B cell (primary cell): ENCODE measurements at places on chromosomes 2 and 18. TPM values are rescaled to one million over a fixed set of nuclear protein-coding genes. Genes with fewer than 3 reads are reported as not detected.

- DNase-seq, result no peak
Observed at GRCh38 chr2:159096901-159097300, 128.5 kb downstream of the TANC1 start.

DNA sequence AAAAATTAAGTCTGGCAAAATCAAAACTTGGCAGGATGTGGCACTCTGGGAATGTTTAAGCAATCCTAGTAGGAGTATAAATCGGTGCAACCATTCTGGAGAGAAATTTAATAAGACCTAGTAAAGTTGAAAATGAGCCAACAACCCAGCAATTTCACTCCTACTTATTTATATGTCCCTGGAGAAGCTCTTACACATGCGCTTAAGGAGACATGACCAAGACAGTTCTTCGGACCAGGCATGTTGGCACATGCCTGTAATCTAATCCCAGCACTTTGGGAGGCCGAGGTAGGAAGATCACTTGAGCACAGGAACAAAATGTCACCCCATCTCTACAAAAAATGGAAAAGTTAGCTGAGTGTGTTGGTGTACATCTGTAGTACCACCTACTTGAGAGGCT lies 374.6 kb upstream of the LYPD1 start:
- no peak for DNase-seq

- DNase-seq, result no peak
Observed at GRCh38 chr2:9145752-9146430, 60.7 kb upstream of the ASAP2 start.

GRCh38 chr18:69399253-69399652 lies 1.4 kb upstream of the DOK6 start:
- DNase-seq, result no peak

ADRA2B gene
- polyA plus RNA-seq, result 0.46 and 1.4 TPM in 2 replicates

DNA sequence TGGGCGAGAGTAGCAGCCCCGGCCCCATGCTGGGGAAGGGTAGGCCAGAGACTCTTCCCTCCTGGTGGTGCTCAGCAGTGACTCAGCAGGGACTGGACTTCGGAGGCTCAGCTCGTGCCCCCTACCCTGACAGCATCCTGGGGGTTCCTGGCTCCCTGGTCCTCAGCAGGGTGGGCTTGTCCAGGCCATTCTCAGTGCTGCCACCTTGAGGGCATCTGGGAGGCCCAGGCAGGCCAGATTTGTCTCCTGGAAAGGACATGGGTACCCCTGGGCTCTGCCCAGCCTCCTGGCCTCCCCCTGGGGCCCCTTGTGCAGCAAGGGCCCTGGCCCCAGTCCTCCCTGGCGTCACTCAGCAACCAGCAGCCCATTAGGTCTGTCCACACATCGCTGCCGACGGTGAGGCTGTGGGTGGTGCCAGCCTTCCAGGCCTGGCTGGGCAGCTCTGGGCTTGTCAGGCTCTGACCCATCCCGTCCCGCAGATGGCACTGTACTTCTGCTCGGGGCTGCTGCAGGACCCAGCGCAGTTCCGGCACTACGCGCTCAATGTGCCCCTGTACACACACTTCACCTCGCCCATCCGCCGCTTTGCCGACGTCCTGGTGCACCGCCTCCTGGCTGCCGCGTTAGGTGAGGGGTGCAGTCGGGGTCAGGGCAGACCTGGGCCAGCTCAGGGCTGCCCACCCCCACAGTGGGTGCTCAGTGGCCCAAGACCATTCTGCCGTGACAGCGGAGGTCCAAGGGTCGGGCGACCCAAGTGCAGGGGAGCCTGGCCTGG lies 45.0 kb upstream of the ALPP start:
- no peak for DNase-seq

DNA sequence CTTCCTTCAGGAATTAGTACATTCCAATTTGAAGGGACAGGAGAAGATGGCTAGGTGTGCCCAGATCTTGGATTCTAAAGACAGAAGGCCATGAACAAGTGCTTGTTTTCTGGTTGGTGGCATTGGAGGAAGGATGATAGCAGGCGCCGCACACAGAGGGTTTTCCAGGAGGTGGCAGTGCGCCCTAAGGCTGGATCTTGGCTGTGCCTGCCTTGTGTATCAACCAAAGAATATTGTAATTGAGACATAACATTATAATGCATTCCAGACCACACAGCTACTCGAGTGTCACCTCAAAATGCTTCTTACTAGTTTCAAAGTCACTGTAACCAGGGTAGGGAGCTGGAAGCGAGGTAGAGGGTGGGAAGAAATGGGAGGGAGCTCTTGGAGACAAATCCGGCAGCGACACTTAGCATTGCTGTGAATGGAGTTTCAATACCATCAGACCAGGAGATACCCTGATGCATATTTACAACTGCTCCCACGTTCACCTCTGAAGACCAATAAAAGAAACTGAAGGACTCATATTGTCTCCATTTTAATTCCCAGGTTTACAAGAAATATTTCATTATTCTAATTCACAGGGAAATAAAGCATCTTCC lies 42.5 kb downstream of the CPO start:
- peak; percentile 59 for DNase-seq

GRCh38 chr2:161147856-161148255 lies 12.4 kb upstream of the TANK start:
- no peak for DNase-seq

GALNT5 gene
- polyA plus RNA-seq, result not detected in 2 replicates

GRCh38 chr2:46977899-46978298 lies 62.3 kb upstream of the MCFD2 start:
- peak; percentile 74 for DNase-seq

IL1R2 gene
- not detected in 2 replicates for polyA plus RNA-seq

BOK gene
- polyA plus RNA-seq, result 0.12 and 0.22 TPM in 2 replicates

CCDC195 gene
- polyA plus RNA-seq, result not detected in 2 replicates

GRCh38 chr2:61266632-61267505 lies 104.9 kb downstream of the C2orf74 start:
- no peak for DNase-seq

DNA sequence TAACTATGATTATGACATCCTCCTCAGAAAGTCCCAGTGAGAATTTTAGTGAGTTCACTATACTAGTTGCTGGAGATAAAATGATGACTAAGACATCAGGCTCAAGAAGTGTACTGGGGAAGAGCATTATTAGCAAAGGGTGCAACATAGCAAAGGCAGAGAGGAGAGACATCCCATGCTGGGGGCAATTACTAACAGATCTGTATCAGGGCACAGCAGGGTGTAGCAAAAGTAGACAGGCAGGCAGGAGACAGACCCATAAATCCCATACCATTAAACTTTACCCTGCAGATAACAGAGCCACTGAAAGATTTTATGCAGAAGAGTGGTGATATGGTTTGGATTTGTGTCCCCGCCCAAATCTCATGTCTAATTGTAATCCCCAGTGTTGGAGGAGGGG lies 161.7 kb downstream of the SP3 start:
- DNase-seq, result no peak

DNA sequence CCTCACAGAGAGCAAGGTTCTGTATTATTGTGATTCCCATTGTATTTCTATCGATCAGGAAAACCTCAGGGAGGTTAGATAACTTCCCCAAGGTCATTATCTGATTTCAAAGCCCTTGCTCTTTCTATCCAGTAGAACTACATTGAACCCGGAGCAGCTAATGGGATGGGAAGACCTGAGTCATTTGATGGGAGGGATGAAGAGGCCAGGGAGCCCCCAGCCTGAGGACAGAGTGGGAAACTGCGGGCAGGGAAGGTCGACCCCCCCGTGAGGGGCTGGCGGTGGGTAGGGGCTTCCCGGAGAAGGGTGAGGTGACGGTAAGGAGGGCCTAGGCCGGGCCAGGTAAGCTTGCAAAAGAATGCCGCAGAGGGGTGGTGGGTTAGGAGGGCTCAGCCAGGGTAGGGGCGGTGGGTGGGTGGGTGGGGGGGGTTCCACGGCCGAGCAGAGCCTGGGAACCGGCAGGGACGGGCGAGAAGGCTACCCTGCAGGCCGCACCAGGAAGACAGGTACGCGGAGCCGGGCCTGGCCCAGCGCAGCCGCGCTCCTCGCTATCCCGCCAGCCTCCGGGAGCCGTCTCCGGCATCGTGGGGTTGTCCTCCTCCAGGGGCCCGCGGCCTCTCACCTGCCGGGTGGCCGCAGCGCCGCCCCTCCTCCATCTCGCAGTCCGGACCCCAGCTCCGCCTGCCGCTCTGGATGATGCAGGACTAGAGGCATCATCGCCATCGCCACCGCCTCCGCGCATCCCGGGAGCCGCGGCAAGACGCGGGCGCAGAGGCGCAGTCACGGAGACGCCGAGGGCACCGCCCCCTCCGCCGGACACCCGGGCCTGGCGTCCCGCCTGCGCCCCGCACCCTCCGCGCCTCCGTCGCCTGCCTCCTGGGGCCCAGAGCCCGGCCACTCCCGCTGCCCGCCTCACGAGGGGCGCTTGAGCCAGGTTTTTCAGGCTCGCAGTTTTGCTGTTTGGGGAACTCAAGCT lies at the start of gene GPR75:
Gene GPR75 (minus strand): TSS at position 762 of the 976 bp plus-strand sequence. CDS start 5,211 bp downstream, outside the sequence.
- DNase-seq, result no peak

YIPF4 gene
- 3.4 TPM in 2 replicates for polyA plus RNA-seq

- DNase-seq, result no peak
Observed at GRCh38 chr2:149355716-149356422, 25.5 kb downstream of the LYPD6 start.

SNED1 gene
- 11.1 and 25.5 TPM in 2 replicates for polyA plus RNA-seq

GRCh38 chr18:6940451-6940850 lies 177.1 kb downstream of the LAMA1 start:
- no peak for DNase-seq

DNA sequence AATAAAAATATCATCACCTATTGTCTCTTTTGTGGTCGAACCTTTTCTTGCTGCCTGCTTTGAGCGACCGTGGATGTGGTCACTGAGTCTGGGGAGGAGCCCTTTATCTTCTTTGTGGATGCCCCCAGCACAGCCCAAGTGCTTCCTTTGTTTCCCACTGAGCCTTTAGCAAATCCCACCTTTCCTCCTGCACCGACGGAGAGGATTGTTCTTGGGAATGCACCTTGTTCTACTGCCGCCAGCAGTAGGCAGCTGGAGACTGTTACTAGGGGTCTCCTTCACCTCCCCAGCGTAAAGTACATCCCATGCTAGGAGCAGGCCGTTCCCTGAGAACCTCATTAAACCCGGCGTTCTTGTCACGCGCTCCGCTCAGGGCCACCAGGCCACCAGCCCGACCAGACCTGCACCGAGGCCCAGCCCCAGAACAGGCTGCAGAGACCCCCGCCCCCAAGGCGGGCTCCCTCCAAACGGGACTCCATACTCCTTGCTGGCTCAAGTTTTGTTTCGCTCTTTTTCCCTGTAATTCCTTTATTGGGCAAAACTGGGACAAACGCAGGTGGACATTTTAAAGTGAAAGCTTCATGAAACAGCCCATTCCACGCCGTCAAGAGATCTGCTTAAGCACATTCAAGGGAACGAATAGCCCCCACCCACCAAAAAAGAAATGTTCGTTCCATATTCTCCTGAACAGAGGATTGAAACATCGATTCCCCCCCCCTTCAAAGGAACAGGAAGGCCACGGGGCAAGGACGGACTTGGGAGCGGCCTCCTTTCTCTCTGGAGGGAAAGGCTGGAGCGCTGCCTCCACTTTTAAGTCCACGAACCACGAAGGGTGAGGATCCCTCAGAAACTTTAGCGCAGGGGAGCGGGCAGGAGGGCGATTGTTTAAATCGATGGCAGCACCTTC lies 1.1 kb upstream of the MAT2A start:
- DNase-seq, result no peak

- DNase-seq, result no peak
Observed at GRCh38 chr2:24571828-24572442, 80.9 kb downstream of the NCOA1 start.

- no peak for DNase-seq
Observed at GRCh38 chr2:76393356-76393755, 682.6 kb upstream of the GCFC2 start.

C1QL2 gene
- polyA plus RNA-seq, result not detected in 2 replicates

DNA sequence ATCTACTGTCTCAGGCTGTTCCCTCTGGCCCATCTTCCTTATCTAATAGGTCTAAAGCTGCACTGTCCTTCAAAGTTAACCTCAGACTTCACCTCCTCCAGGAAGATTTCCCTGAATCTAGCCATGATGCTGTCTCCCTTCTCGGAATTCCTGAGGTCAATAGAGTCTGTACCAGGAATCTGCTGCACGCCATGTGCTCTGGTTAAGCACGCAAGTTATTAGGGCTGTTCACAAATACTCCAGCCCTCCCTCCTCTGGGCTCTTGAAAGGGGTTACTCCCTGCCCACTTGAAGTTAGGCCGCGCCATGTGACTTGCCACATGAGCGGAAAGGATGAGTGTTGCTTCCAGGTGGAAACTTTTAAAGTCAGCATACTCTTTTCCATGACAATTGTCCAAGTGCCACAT lies 43.6 kb downstream of the MCFD2 start:
- no peak for DNase-seq

- DNase-seq, result no peak
Observed at GRCh38 chr2:235523486-235524150, 29.8 kb downstream of the AGAP1 start.

GRCh38 chr18:4193086-4193485 lies 262.0 kb downstream of the DLGAP1 start:
- no peak for DNase-seq

DNA sequence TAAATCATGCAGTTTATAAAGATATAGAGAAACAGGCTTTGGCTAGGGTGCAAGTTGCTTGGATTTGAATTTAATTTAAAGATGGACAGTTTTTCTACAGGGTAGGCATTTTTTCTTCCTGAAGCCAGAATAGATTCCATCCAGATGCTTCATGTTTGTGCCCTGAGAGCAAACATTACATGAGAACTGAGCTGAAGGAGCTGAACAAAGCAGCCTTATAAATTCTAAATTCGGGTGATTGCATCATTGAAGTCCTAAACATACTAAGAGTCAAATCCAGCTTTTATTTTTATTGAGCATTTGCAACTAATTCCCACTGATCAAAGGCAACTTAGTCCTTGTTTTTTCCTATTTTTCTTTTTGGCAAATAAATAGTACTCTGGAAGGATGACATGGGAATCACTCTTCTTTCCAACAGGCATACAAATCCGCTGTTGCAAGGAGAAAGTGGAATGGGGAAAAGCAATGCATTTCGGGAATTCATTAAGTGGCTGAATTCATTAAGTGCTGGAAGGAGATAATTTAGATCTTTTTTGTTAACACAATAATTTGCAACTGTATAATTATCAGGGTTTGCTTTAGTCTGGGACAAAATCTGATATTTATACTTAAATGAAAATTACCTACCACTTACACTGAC lies 828.0 kb downstream of the SLC4A3 start:
- DNase-seq, result no peak

LPIN2 gene
- 8.0 and 11.4 TPM in 2 replicates for polyA plus RNA-seq
